ENCODE measurements at places on chromosomes 3 and 15. TPM values are rescaled to one million over a fixed set of nuclear protein-coding genes. Genes with fewer than 3 reads are reported as not detected.

DNA sequence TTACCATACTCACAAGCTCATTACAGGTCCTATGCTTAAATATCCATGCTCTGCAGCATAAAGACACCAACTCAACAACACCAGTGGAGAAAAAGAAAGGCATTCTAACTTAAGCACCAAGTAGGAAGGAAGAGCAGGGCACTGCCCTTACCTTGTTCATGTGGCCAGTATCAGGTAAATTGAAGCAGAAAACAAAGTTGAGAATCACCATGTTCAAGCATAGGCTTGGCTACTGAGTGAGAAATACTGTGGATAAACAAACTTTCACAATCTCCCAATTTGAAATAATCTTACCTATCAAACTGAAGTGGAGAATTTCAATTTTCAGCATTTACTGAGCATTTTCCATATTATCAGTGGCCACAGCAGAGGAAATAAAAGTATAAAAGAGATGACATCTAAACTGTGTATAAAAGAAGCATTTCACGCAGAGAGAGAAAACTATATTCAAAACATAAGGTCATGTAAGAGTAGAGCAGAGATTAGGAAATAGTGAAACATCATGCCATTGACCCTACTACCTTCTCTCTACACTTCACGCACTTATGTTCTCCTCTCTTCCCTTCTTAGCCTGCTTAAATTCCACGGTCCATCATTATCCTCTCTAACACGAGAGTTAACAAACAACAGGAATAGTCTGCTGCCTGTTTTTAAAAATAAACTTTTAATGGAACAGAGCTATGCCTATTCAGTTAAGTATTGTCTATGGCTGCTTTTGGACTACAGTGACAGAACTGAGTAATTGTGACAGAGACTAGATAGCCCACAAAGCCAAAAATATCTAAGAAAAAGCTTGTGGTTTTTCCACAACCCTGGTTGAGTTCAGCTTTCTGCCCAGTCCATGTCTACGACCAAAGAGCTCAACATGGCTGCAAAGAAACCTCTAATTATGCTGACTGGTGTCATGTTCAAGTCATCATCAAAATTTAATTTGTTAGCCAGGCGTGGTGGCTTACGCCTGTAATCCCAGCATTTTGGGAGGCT, 142.5 kb downstream of the NR1I2 start:
- H3K27ac ChIP-seq, result no peak overlapping the region
- peaks cover 10% of the 10 kb centered on the region for H3K4me1 ChIP-seq
- DNase-seq, result no peak
- H3K27me3 ChIP-seq, result no peaks in the 10 kb centered on the region

Gene PARP3
- 8.4 TPM for polyA plus RNA-seq

Gene GOLGA6D
- not detected for polyA plus RNA-seq

Gene BNC1
- polyA plus RNA-seq, result not detected

Gene PP2D1
- polyA plus RNA-seq, result not detected

Gene HHATL
- not detected for polyA plus RNA-seq

Gene AVEN
- polyA plus RNA-seq, result 9.6 TPM

GRCh38 chr15:53611145-53611920, 148.1 kb downstream of the WDR72 start:
- H3K4me1 ChIP-seq, result no peaks in the 10 kb centered on the region
- H3K36me3 ChIP-seq, result no peaks in the 10 kb centered on the region
- H3K4me3 ChIP-seq, result no peak overlapping the region
- no peak for DNase-seq
- no peaks in the 10 kb centered on the region for H3K27me3 ChIP-seq
- no peak overlapping the region for H3K27ac ChIP-seq

DNA sequence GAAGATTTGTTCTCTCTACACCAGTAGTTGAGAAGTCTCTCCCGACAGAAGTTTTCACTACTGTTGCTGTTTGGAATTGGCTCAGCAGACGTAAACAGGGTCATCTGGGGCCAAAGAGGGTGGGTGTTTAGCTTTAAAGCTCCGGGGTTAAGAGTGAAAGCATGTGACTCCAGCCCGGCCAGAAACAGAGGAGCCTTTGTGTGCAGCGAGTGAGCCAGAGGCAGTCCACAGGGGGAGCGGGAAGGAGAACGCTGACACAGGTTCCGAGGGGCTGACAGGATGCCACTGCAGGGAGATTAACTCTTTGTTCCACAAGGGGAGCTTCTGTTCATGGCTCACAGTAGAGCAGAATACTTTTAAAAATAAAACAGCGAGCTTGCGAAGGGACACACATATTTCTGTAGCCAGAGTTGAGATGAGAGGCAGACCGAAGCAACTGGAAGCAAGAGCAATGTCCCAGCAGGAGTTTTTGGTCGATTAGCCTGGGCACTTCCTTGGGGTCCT, 26.9 kb downstream of the BMF start:
- DNase-seq, result no peak
- peak overlapping the region; percentile 93 for H3K27ac ChIP-seq

DNA sequence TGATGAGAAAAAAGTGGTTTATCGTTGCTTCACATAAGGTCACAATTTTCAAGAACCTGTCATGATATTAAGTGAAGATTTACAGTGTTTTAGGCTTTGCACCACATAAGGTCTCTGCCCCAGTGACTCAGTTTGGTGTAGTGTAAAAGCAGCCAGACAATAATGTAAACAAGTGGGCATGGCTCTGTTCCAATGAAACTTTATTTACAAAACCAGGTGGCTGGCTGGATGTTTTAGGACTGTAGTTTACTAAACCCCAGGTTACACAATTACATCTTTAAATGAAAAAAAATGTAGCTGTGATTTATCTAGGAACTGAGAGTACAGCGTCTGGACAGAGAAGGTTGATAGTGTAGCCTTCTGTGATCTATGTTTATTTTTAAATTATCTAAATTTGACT, 9.7 kb upstream of the FBXL22 start:
- H3K27ac ChIP-seq, result no peak overlapping the region
- no peak overlapping the region for H3K4me3 ChIP-seq
- H3K36me3 ChIP-seq, result peaks cover 39% of the 10 kb centered on the region

GRCh38 chr3:123338620-123339061, 110.2 kb downstream of the ADCY5 start:
- H3K27ac ChIP-seq, result peak overlapping the region; percentile 27
- H3K4me1 ChIP-seq, result no peaks in the 10 kb centered on the region
- H3K27me3 ChIP-seq, result no peaks in the 10 kb centered on the region
- no peaks in the 10 kb centered on the region for H3K36me3 ChIP-seq
- no peak for DNase-seq
- no peak overlapping the region for H3K4me3 ChIP-seq

Gene IGSF11
- polyA plus RNA-seq, result not detected

DNA sequence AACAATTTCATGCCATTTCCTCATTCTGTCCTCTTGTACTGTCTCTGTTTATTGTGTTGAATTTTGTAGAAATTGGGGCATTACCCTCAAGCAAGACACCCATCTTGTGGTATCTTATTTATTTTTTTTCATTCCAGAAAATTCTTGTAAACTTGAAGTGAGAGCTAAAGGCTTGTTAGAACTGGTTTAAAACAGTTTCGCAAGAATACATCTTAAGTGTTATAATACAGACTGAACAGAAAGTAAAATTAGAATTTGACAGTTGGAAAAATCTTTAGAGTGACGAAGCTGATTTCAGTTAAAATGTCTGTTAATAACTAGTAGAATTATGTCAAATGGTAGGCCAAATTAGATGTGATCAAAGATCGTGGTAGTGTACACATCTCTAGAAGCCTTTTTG, 26.9 kb downstream of the RNF13 start:
- H3K36me3 ChIP-seq, result peaks cover 19% of the 10 kb centered on the region
- H3K27ac ChIP-seq, result no peak overlapping the region
- DNase-seq, result no peak
- no peaks in the 10 kb centered on the region for H3K27me3 ChIP-seq
- peaks cover 48% of the 10 kb centered on the region for H3K4me1 ChIP-seq

- no peak for DNase-seq
- no peaks in the 10 kb centered on the region for H3K36me3 ChIP-seq
- H3K27ac ChIP-seq, result no peak overlapping the region
Observed at GRCh38 chr3:110199588-110199943, 862.2 kb upstream of the DPPA4 start.

Gene OR5K2
- polyA plus RNA-seq, result not detected

DNA sequence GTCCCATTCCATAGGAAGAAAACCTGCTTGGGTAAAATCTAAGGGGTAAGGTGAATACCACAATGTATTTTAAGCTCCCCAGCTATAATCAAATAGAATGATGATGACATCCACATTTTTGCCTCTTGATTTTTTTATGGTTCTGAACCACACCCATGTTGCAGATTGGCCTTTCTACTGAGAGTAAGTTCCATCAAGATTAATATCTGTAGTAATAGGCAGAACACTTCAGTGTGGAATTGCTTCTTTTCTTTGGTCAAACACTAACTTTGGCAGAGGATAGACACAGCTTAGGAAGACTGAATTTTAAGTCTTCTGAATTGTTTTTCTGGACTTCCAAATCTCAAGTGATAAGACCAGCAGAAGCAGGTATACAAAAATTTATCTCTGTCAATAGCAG, 27.0 kb downstream of the PLS1 start:
- H3K4me3 ChIP-seq, result no peak overlapping the region
- H3K27ac ChIP-seq, result no peak overlapping the region
- no peaks in the 10 kb centered on the region for H3K27me3 ChIP-seq
- DNase-seq, result no peak

Gene ACAA1
- polyA plus RNA-seq, result 46.7 TPM

- no peak overlapping the region for H3K27ac ChIP-seq
- no peak overlapping the region for H3K4me3 ChIP-seq
- no peaks in the 10 kb centered on the region for H3K27me3 ChIP-seq
- no peaks in the 10 kb centered on the region for H3K36me3 ChIP-seq
- DNase-seq, result no peak
Observed at GRCh38 chr3:52873433-52874159, 23.8 kb downstream of the STIMATE start.

Gene WDR93
- polyA plus RNA-seq, result not detected

Gene FBXO40
- not detected for polyA plus RNA-seq

- no peaks in the 10 kb centered on the region for H3K4me1 ChIP-seq
- no peaks in the 10 kb centered on the region for H3K36me3 ChIP-seq
- H3K27ac ChIP-seq, result no peak overlapping the region
- DNase-seq, result no peak
- H3K4me3 ChIP-seq, result no peak overlapping the region
Observed at GRCh38 chr3:15964605-15965442, 167.0 kb upstream of the ANKRD28 start.

- no peaks in the 10 kb centered on the region for H3K27me3 ChIP-seq
- no peaks in the 10 kb centered on the region for H3K36me3 ChIP-seq
- H3K4me1 ChIP-seq, result no peaks in the 10 kb centered on the region
- no peak for DNase-seq
Observed at GRCh38 chr15:86973284-86973844, 893.7 kb downstream of the AGBL1 start.
